ENCODE measurements at places on chromosomes 4 and X.

DNA sequence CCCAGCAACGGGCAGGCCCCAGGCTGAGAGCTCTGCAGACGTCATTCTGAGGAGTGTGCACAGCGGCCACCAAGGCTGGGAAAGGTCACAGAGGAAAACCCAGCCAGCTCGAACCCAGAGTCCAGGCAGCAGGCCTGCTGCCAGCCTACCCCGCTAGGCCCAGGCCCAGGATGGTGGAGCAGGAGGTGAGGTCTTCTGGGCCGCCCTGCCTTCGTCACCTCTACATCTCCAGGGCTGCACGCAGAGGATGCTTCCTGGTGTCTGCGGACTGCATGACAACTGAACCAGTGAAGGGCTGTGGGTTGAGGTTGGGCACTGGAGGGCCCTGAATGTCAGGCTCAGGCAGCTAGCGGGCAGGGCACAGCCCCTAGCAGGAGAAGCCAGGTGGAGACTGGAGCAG lies 5.8 kb upstream of the ADRA2C start:
- DNase-seq, result no peak

DNA sequence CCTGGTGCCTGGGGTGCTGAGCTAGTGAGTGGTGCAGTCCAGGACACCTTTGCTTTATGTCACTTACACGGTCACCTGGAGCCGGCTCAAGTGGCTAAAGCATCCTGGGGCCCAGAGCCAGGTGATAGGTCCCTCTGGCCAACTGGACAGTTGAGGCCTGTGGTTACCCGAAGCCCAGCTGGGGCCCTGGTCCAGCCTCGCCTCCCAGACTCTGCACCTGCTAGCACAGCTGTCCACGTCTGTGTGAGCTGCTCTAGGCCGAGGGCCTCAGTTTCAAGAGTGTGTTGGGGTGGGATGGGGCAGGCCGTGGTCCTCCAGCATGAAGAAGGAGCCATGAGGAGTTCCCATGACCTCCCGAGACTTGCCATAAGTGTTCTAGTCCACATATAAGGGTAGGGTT lies 7.7 kb upstream of the ADD1 start:
- peak; percentile 47 for DNase-seq

- no peak for DNase-seq
Measured at GRCh38 chrX:73768886-73769285, 205.9 kb downstream of the CHIC1 start.

- no peak for DNase-seq
Measured at GRCh38 chrX:43870758-43871419, 11.4 kb downstream of the MAOB start.

GRCh38 chr4:16439768-16440167 lies 213.5 kb upstream of the TAPT1 start:
- DNase-seq, result no peak

DNA sequence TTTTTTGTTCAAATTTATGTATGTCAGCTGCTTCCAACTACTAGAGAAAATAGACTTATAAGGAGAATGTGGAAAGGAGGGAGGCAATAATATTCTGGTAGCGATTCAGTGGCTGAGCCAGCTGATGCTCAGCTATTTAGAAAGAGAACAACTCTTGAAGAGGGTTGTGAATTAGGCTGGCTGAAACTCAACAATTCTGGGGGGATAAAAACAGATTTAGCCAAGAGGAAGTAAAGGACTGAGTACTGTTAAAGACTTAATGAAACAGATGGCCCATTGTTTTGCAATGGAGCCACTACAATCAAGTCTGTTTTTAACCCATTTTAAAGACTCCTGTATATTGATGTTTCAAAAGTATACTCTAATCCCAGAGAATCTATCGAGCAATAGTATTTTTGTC lies 1058.9 kb downstream of the C4orf33 start:
- DNase-seq, result no peak

DNA sequence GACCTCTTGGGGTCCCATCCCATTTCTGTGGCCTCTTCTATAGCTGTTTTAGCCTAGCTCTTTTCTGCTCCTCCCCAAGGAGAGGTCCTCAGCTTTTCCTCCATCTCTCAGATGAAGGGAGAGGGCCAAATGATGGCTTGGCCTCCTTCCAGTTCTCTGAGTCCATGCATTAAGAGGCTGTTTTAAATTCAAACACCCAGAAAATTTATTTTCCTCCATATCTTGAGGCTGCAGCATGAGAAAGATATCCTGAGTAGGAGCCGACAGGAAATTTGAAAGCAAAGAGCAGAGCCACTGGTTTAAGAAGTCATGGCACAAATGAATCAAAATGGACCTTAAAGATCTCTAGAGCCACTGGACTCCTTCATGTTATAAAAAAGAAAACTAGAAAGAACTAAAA lies 558.8 kb downstream of the MID1IP1 start:
- DNase-seq, result no peak

DNA sequence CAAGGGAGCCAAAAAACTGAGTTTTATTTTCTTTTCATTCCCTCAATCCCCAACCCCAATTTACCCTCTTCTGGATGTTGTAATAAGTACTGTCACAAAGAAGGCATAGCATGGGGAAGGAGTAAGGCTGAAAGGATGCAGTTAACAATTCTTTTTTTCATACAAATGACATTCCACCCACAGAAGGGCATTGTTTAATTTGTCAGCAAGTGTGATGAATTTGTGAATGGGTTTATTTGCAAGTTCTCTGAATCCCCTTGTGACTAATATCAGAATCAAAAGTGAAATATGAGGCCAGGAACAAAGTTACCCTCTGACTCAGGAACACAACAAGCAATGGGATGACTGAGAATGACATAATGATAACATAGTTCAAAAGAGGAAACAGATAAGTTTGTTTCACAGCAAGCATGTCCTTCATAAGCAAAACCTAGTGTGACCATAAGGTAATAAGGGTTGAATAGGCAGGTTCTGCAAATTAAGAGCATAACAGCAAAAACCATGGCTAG lies 2.1 kb downstream of the GEMIN8 start:
- DNase-seq, result no peak

DNA sequence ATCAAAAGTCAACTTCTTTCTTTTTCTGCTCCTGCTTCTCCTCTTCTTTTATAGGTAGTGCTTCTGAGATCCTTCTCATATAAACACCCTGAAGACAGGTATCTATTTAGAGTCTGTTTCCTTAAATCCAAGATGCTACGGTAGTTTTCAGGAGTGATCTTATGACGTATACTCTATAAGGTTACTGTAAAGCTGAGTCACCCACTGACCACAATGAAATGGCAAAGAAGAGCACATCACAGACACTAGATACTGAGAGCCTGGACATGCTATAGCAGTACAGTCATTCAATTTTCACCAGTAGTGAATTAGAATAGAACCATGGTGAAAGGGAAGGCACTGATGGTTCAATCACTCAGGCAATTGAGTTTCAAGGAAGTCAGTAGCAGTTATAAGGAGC lies 412.5 kb downstream of the ADAM29 start:
- no peak for DNase-seq

- DNase-seq, result no peak
Measured at GRCh38 chr4:164345756-164346155, 408.2 kb upstream of the SMIM31 start.

DNA sequence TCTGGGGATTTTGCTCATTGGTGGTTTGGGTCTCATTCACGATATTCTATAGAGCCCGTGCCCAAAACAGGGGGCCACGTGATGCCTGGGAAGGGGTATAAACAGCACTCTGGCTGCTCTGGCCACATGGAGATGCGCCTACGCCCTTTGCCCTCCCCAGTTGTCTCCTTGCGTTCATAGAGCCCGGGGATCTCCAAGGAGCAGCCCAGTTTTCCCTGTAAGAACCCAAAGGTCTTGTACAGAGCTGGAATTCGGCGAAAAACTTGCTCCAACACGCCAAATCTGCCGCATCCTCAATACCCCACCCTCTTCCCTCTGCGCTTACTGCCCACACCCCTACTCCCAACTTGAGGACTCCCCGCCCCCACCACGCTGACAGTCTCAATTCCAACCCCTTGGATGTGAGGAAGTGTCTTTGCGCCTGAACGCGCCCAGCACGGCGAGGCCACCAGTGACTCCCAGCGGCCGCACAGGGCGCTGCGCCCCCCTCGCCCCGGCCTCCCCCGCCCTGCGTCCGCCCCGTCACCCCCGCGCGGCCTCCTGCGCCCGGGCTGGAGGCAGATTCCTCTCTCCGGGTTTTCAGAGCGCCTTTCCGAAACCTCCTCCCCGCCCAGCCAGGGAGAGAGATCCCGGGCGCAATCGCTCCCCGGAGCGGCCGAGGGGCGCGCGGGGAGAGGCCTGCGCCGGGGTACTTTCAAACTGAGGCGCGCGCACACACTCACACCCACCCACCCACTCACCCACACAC lies at the start of gene NHS:
Gene NHS, plus strand, starts transcription at position 582 of the 748 bp plus-strand sequence. CDS start 558 bp downstream, outside the sequence.
- DNase-seq, result no peak

GRCh38 chrX:122787231-122787630 lies 396.8 kb upstream of the GRIA3 start:
- DNase-seq, result no peak

- no peak for DNase-seq
Measured at GRCh38 chrX:86322913-86323312, 174.7 kb downstream of the DACH2 start.

DNA sequence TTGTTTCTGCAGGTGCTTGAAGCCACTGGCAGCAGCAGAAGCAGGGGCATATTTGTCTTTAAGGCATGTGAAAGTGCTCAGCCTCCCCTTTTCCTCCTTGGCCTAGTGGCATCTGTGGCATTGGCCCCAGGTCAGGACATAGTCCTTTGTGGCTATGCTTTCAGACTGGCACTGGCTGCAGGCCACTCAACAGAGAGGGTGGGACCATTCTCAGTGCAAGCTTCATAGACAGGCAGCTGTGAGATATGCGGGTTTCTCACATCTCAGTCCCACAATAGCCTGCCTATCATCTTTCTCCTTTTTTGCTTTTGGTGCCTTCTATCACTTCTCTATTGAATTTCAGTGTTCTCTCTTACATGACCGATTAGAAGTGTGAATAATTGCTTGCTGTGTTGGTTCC lies 104.8 kb downstream of the ACTRT1 start:
- no peak for DNase-seq

DNA sequence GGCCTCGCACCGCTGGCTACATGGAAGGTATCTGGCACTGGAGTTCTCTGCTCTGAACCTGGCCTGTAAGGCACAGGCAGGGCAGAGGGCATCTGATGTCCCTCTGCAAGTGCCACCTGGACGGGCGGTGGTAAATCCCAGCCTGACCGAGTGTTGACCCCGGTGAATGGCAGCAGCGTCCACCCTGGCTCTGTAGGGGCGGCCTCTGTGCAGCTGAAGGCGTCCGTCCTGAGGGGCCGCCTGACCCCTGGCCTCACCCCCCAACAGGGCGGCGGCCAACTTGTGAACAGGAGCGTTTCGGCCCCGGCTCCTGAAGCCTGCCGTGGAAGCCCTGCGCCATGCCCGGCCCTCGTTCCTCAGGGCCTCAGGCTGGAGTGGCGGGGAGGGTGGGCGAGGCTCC lies 51.4 kb downstream of the CPZ start:
- peak; percentile 15 for DNase-seq

DNA sequence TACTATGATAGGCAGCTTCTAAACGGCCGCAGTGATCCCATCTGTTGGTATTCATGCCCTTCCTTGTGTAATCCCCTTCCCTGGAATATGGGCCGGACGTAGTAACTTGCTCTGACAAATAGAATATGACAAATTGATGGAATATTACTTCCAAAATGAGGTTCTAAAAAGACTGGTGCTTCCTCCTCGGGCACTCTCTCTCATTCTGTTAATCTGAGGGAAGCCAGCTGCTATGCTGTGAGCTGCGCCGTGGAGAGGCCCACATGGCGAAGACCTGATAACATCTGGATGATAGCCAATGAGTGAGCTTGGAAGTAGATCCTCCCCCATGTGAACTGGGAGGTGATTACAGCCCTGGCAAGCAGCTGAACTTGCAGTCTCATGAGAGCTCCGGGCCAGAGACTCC lies 27.2 kb upstream of the SLC25A4 start:
- peak; percentile 83 for DNase-seq

DNA sequence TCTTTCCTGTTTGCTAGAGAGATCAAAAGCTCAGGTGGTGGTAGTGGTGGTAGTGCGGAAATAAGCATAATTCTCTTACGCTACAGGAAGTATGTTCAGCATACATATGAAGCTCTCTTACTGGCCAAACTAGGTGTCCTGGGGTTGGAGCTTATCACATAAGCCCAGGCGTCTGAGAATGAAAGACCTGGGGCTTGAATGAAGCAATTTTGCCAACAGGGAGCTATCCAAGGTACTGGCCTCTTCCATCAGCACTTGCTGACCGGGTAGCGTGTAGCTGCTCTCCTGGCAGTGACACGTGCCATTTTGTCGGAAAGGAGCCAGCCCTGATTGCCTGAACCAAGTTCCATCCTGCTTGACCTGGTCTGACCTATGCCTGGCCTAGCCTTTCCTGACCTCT lies 65.9 kb upstream of the HPF1 start:
- peak; percentile 72 for DNase-seq

DNA sequence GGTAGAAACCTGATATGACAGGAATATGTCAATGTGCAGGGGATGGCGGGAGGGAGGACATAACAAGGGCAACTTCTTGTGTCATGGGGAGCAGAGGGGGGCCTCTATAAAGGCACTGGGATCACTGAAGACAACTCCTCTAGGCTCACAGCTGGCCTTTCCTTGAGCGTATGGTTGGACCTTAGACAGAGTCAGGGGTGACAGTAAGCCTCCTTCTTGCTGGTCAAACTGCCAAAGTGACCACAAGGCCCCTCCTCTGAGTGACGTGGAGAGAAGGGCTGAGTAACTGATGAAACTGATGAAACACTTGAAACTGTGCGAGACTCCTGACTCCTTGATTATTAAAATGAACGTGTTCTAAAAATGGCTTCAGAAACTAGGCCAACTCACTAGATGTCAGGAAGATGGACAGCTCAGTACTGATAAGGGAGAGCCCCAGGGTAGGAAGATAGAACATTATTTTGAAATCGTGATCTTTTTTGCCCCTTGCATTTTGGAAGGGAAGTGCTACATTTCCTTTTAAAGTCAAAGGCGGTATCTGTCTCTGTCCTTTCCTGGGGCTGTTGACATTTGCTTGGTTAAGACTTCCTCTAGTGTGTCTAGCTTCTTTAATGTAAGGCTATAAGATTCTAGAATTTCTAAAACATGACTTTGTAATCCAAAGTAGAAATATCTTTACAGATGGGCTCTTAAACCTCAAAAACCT lies 1.6 kb downstream of the RAB33A start:
- no peak for DNase-seq

- DNase-seq, result no peak
Measured at GRCh38 chrX:17475449-17476217, 100.6 kb downstream of the NHS start.

DNA sequence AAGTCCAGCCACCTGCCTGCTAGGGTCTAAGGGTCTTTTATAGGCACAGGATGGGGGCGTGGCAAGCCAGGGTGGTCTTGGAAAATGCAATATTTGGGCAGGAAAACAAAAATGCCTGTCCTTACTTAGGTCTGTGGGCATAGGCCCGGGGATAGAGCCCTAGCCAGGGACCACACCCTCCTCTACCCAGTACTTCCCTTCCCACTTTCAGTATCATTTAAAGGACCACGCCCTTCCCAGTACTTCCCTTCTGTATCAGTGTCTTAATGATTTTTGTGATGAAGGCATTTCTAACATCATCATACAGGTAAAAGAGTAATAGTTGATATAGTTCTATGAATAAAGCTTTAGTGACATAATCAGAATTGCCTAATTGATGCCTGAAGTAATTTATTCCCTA lies 11.4 kb downstream of the BANK1 start:
- no peak for DNase-seq

- no peak for DNase-seq
Measured at GRCh38 chr4:72631296-72631695, 62.3 kb upstream of the ADAMTS3 start.

GRCh38 chr4:77911842-77912450 lies 49.3 kb downstream of the MRPL1 start:
- no peak for DNase-seq

GRCh38 chr4:121693450-121693849 lies 3.3 kb downstream of the ANXA5 start:
- no peak for DNase-seq
